ENCODE measurements at places on chromosomes 13 and 19.

DNA sequence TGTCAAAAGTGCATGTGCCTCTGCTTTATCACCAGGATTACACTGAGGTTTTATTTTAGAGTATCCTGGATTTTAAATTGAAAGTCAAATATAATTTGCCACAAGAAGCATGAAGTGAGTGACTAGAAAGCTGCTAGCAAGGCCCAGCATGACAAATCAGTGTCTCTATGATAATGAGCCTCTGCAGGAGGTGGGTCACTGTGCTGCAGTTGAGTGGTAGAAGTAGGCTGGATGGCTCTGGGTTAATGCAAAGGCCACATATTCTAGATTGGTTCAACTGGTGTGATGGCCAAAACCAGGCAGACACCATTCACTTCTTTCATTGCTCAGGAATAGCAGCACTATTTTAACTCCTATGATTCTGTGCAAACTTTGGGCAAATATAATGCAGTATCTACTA lies 491.5 kb downstream of the OLFM4 start:
- DNase-seq, result no peak

GRCh38 chr13:98521461-98522247 lies 55.3 kb downstream of the STK24 start:
- no peak for DNase-seq

- DNase-seq, result no peak
Observed at GRCh38 chr13:94263038-94263437, 216.4 kb downstream of the DCT start.

DNA sequence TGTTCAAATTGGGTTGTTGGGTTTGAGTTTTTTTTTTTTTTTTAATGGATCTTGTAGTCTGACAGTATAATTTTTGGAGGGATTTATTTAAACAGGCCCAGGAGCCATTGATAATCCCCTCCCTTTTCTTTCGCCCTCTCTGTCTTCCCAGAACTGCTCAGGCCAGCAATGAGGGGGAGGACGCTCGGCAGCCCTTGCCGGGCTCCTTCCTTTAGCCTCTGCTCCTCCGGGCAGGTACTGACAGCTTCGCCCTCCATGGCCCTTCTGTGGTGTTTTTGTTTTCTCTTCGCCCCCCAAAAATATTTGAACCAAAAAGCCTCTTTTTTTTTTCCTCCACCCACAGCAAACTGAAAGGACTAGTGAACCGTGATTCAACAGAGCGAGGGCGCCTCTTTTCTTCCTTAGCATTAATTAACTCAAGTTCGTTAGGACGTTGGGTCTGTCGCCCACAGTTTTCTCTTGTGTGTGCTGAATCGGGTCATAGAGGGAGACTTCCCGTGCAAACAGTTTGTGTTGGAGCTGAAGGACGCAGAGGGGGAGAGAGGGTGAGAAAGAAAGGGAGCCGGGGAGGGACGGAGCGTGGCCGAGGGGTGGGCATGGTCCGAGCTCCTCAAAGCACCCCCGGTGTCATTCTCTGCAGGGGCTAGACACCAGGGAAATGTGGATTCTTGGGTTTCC lies 21.5 kb downstream of the NFIX start:
- no peak for DNase-seq

DNA sequence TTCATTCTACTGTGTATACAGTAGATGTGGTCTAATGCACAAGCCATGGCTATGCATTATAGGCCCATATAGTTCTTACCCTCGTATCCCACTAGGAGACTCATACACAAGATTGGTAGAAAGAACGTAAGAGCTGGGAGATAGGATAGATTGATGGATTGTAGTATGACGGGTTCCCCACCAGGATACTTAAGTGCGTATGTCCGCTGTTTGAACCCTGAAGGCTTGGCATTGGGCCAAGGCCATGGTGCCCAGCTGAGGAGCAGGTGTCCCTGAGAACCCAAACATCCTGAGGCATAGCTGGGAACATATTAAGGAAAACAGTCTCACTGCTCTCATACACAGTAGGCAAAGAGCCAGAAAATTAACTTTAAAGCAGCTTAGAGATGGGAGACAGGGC lies 617.5 kb upstream of the KLF12 start:
- DNase-seq, result no peak

GRCh38 chr19:53985863-53986262 lies 5.6 kb upstream of the CACNG6 start:
- DNase-seq, result no peak

DNA sequence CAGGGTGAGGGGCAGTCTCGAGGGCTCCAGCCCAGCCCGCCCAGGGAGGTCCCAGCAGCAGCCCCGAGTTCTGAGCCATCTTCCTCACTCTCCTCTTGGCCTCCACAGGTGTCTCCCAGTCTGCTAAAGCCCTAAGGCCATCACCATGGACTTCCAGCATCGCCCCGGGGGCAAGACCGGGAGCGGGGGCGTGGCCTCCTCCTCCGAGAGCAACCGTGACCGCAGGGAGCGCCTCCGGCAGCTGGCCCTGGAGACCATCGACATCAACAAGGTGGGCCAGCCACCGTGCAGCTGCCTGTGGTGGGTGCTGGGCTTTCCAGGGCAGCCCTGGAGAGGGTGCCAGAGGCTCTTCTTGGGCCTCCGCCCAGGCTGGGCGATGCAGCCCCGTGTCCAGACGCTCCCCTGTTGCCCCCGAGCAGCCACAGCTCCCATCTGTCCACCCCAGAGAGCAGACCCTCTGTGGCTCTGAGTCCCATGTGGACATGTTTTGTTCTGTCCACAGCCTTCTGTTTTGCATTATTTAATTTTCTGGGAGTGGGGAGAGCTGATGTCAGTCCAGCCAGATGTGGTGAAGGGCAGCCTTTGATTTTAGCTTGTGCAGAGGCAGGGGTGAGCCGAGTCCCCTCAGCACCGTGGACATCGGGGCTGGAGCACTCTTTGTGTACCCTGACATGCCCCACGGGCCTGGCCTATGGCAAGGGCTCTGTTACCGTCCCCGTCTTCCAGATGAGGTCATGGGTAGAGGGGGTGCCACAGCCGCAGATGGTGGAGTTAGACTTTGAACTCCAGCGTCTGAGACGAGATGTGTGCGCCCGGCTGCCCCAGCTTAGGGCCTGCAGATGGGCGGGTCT lies 5.6 kb upstream of the AMH start:
- DNase-seq, result no peak

- no peak for DNase-seq
Observed at GRCh38 chr19:19214892-19215291, 3.1 kb downstream of the NCAN start.

DNA sequence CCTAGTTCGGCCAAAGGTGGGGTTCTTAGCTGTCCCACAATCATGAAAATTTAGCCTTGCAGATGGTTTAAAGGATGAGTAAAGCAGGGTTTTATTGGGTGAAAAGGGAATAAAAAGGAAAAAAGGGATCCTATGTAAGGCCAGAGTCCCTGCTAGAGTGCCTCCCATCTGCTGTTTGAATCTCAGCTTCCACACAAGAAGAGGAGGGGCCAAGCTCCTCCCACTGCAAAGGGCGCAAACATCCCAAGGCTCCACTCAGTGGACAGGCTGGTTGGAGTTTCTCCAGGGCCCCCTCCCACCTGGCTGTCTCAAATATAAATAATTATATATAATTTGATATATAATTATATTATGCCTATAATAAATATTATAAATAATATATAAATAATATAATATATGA lies 1272.1 kb upstream of the PCDH20 start:
- DNase-seq, result no peak

DNA sequence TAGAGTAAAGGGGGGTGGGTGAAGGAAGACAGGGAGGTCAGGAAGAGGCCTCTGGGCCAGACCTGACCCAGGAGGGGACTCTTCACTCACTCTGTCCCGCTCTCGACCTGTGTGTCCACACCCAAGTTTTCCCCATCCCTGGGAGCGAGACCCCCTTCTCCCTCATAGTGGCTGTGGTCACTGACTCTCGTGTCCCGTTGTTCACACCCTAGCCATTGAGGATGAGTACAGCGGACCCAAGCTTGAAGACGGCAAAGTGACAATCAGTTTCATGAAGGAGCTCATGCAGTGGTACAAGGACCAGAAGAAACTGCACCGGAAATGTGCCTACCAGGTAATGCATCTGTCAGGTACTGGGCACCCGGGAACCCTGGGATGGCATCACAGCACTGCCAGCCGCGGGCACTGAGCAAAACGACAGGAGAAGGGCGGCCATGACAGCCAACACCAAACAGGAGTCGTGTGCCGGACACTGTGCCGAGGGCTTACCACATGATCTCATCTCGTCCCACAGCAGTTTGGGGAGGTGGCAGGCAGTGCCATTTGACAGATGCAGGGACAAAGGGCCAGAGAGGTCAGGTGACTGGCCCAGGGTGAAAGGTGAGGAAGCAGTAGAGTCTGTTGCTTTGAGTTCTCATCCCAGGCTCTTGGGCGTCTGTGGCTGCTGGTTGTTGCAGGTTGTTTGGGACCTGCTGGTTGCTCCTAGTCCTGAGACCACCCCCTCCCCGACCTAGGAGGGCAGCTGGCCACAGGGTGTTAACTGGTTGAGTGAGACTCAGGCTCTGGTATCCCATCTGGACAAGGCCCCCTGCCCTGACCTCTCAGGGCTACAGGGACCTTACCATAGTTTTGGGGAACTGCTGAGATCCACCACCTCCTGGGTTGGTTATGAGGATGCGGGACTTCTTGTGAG lies 29.6 kb downstream of the PPP5C start:
- peak; percentile 6 for DNase-seq

DNA sequence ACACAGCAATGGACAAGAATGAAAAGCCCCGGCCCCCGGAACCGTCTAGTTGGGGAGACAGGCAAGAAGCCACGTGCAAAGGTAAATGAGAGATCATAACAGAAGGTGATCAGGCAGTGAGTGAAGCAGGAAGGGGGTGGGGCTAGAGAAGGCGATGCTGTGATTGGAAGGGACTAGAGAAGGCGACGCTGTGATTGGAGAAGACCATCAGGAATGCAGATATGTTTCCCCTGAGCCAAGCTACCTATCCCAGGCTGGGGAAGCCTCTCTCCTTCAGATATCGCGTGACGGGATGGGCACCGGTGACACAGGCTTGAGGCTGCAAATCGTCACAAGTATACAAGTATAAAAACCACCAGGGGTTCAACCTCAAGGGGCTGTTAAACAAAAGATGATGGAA lies 21.8 kb downstream of the DCAF15 start:
- peak; percentile 48 for DNase-seq

DNA sequence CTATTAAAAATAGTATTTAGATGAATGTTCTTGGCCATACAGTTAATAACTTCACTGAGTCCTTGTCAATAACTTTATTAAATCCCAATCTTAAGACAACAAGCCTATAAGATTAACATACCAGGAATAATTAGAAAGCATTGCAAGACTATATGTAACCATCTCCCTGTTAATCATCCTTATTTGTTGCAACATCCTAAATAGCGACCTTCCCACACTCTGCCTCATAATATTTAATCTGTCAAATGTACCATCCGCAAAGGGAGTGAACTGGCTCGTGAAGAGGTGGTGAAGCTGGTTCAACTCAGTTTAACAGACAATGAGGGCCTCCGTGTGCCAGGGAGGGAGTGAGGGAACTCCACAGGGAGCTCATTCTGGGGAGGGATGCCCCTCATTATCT lies 33.9 kb downstream of the KL start:
- no peak for DNase-seq

DNA sequence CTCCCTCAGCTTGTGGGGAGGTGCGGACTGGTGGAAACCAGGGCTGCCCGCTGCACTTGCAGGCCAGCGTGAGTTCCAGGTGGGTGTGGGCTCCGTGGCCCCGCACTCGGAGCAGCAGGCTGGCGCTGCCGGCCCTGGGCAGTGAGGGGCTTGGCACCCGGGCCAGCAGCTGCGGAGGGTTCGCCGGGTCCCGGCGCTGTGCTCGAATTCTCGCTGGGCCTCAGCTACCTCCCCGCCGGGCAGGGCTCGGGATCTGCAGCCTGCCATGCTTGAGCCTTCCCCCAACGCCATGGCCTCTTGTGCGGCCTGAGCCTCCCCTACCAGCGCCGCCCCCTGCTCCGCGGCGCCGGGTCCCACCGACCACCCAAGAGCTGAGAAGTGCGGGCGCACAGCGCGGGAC lies 71.6 kb upstream of the ADGRL1 start:
- DNase-seq, result no peak

Measured in CD4-positive, alpha-beta T cell treated with Interleukin-4 for 1 hour (primary cell).